Ecto neural progenitor cell (in vitro differentiated cells): ENCODE measurements at places on chromosomes 2 and 18.

GRCh38 chr2:96533292-96534073, 3.1 kb upstream of the ARID5A start:
- DNase-seq: peak; percentile 41

DNA sequence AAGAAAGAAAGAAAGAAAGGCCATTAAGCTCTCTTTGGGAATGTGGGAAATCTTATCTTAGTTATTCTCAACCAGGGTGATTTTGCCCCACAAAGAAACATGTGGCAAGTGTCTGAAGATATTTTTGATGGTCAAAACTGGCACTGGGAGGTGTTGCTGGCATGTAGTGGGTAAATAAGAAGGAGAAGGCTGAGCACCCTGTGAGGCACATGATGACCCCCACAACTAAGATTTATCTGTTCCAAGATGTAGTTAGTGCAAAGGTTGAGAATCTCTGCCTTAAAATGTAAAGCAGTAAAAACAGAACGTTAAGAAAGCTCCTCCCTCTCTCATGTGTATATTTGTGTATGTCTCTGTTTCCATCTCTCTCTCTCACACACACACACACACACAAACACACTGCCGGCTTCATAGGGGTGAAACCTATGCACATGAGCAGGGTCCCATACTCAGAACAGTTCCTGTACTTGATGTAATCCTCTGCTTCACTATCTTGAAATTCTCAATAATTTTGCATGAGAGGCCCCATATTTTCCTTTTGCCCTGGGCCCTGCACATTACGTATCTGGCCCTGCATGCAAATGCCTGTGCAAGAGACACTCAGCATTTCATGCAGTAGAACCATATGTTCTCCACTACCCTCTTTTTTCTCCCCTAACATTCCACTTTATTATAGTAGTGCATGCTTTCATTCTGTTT, 94.3 kb downstream of the MREG start:
- no peak for DNase-seq

DNA sequence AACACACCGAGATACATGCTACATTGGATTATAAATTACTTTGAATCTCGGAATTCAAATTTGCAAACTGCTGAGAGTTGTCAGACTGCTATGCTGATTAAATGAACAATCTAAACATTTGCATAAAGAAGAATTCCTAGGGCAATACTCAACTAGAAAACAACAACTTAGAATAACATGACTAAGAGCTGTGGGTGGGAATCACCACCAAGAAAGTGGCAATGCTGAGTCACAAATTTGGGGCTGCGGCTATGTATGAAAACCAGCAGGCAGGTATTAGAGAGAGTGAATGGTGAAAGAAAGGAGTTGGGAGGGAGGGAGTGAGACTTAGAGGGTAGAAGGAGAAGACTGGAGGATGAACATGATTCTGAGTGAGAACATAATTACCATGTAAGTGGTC, 559.5 kb downstream of the PIK3C3 start:
- DNase-seq: no peak

DNA sequence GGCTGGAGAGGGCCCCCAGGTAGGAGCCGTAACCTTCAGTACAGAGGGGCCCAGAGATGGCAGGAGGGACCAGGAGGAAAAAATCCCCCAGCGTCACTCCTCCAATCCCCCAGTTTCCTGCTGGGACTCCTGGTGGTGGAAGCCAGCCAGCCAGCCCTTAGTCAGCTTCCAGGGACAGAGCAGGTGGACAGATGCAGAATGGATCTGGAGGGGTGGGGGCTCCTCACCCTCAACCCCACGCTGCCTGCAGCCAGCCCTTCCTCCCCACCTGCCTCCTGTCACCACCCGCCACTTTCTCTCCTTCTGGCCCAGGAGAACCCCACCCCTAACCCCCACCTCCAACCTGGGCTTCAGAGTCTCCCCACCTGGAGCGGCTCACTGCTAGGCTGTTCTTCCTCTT, 21.1 kb downstream of the EMX1 start:
- DNase-seq: no peak

- DNase-seq: no peak
Observed at GRCh38 chr2:121699421-121700333, 37.0 kb downstream of the NIFK start.

DNA sequence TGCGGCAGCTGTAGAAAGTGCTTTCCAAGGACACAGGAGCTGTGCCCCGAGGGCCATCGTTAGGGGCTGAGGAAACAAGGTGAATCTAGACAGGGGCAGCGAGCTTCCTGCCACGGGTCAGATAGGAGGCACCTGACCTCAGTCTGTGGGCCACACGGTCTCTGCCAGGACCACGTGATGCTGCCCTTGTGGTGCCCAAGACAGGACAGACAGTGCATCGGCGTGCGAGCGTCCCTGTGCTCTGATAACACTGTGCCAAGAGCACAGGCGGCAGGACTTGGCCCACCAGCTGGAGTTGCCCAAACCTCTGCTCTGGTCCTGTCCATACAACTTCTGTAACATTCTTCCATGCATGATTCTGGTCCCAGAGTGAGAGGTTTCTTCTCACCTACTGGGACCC, 225.4 kb downstream of the TWIST2 start:
- DNase-seq: no peak

- no peak for DNase-seq
Observed at GRCh38 chr2:27148801-27149439, at the start of gene TCF23. Gene TCF23 (plus strand): TSS chr2:27149004. CDS start chr2:27149134, 130 bp downstream.

- DNase-seq: no peak
Observed at GRCh38 chr2:121489284-121489683, 41.4 kb upstream of the RNU4ATAC start.
